ENCODE measurements at places on chromosomes 12 and 14.

GRCh38 chr12:127761880-127762279 lies 505.1 kb upstream of the TMEM132C start:
- no peak for DNase-seq

DNA sequence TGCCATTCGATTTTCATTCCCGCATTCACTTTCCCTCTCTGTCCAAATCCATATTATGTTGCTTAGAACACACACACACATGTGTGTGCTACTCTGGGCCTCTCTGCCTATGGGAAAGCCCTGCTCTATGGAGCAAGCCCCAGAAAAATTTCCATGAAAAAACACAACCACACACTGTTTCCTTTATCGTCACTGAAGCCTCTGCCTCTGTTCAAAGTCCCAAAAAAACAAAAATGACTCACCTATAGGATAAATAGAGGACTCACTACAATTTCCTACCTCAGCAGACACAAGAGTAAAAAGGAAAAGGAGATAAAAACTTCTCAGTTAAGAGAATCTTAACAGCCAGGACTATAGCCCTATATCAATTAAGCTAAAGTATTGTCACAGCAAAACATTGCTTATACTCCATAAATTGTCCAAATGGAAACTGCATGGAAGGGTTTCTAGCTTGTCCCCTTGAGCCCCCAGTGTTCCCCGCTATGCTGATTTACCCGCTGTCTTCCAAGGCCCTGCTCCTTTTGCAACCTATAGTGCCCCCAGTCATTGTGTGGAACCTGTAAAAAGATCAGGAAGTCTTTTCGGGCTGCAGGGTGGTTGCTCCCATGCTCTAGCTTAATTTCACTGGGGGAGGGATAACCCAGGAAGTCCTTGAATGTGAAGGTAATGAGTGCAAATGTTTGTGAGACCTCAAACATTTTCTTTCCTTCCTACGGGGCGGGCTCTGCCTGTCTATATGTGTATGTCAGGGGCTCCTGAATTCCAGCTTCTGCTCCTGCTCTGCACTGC lies 11.1 kb upstream of the PIP4K2C start:
- no peak for DNase-seq

- DNase-seq: no peak
Observed at GRCh38 chr12:63348556-63348955, 197.6 kb upstream of the AVPR1A start.

- no peak for DNase-seq
Observed at GRCh38 chr14:53020193-53020932, 69.5 kb upstream of the FERMT2 start.
